ENCODE measurements at places on chromosomes 4 and X.
A peak's percentile ranks its signal among the peaks of the same experiment; 100 is the strongest.

- peak; percentile 31 for DNase-seq
Measured at GRCh38 chr4:17577665-17578481, 875 bp downstream of the LAP3 start.

- no peak for DNase-seq
Measured at GRCh38 chrX:100072336-100072735, 337.7 kb downstream of the PCDH19 start.

- no peak for DNase-seq
Measured at GRCh38 chr4:165208741-165209388, 1.5 kb downstream of the KLHL2 start.

DNA sequence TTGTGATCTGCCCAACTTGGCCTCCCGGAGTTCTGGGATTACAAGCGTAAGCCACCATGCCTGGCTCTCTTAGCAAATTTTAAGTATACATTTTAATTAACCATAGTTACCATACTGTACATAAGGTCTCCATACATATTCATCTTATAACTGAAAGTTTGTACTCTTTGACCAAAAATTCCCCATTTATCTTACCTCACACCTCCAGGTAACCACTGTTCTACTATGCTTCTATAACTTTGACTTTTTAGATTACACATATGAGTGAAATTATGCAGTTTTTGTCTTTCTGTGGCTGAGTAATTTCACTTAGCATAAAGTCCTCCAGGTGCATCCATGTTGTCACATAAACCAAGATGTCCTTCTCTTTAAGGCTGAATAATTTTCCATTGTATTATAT, 17.4 kb downstream of the C4orf51 start:
- DNase-seq, result no peak

DNA sequence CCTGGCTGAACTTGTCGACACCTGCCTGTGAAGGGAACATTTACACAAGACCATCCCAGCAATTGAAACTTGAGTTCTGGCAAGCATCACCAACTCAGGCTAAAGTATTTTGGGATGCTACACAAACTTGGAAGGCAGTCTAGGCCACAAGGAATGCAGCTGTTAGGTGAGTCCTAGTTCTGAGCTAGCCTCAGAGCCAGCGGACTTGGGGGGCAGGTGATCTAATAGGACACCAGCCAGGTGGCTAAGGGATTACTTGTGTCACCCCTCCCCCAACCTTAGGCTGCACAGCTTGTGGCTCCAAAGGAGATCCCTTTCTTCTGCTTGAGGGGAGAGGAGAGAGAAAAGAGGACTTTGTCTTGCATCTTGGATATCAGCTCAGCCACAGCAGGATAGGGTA, 62.3 kb upstream of the DKK2 start:
- DNase-seq, result no peak

- DNase-seq, result no peak
Measured at GRCh38 chrX:31658360-31658759, 586.5 kb upstream of the FTHL17 start.

Data from stimulated activated CD4-positive, alpha-beta T cell treated with anti-CD3 and anti-CD28 coated beads, Interleukin-12 subunit alpha, Interleukin-12 subunit beta, amount 100 ng/mL, for 24 hours (primary cell).